Cardiac atrium fibroblast (primary cell): ENCODE measurements at places on chromosomes 7 and 10. TPM values are rescaled to one million over a fixed set of nuclear protein-coding genes. Genes with fewer than 3 reads are reported as not detected.

VWA2 gene
- not detected in 2 replicates for total RNA-seq

STOX1 gene
- not detected in 2 replicates for total RNA-seq

CDHR1 gene
- total RNA-seq: not detected in 2 replicates

MMD2 gene
- not detected in 2 replicates for total RNA-seq

ASIC3 gene
- 0.54 TPM in 1 of 2 replicates, not detected in the other for total RNA-seq
